ENCODE measurements at places on chromosomes 4 and X. TPM values are rescaled to one million over a fixed set of nuclear protein-coding genes. Genes with fewer than 3 reads are reported as not detected.

- no peak for DNase-seq
These were observed 102.2 kb downstream of the SLC2A9 start for GRCh38 chr4:9919047-9919446.

DNA sequence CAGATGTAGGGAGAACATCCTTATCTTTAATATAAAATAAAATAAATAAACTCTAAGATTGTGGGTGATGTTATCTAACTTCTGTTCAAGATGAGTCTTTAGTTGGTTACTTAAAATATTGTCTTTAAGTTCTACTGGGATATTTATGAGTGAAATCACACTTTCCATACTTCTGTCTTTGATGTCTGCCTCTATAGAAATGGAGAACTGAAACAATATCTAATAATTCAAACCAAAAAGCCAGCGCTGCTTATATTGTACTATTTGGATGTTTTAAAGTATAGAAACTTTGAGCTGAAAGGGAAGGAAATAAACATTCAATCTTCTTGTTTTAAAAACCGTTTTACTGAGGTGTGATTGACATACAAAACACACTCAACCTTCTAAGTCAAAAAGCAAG is 44.8 kb upstream of the RPS6KA3 start:
- no peak for DNase-seq

GABRE gene
- 1.4 TPM for total RNA-seq

DNA sequence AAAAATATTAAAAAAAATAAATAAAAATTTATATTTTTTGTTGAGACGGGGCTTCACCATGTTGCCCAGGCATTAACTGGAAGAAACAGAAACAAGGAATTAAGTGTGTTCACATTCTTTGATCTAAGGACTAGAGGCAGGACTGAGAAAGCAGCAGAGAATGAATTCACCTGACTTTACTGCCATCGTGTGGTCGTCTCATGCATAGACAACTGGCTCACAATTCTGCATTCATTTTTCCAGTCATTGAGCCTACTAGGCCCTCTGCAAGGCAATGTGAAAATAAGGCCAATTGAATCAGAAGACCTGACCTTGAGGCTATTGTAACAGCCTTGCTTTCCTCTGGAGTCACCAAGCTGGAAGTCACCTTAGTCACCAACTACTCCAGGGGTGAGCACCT is 37.4 kb downstream of the LHFPL1 start:
- DNase-seq = no peak

- no peak for DNase-seq
These were observed 9.3 kb upstream of the SAT1 start for GRCh38 chrX:23773601-23774175.

DNA sequence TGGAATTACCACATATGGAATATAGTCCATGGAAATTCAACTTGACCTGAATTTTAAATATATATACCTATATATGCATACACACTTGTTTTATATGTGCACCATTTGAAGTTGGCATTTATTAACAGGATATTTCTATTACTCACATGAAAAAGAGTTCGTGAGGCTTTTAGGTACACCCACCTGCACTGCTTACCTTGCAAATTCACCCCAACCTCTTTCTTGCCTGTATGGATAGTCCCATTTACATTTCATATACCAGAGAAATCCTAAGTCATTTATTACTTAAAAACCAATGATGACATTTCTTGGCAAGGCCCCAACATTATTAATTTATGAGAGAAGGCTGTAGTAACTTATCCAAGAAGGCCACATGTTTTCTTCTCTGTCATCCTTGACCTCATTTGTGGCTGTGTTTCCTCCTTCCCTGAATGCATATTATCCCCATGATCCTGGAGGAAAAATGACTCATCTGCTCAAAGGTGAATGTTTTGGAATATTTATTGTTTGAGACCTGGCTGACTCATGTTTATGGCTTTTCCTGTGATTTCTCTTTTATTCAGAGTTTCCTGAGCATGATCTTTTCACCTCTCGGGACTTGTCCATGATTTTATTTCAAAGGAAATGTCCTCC is 62.2 kb upstream of the FAM241A start:
- DNase-seq = no peak

PCDH19 gene
- total RNA-seq = 1.7 TPM

GRCh38 chr4:122930862-122931261 is 8.5 kb upstream of the NUDT6 start:
- no peak for DNase-seq

DNA sequence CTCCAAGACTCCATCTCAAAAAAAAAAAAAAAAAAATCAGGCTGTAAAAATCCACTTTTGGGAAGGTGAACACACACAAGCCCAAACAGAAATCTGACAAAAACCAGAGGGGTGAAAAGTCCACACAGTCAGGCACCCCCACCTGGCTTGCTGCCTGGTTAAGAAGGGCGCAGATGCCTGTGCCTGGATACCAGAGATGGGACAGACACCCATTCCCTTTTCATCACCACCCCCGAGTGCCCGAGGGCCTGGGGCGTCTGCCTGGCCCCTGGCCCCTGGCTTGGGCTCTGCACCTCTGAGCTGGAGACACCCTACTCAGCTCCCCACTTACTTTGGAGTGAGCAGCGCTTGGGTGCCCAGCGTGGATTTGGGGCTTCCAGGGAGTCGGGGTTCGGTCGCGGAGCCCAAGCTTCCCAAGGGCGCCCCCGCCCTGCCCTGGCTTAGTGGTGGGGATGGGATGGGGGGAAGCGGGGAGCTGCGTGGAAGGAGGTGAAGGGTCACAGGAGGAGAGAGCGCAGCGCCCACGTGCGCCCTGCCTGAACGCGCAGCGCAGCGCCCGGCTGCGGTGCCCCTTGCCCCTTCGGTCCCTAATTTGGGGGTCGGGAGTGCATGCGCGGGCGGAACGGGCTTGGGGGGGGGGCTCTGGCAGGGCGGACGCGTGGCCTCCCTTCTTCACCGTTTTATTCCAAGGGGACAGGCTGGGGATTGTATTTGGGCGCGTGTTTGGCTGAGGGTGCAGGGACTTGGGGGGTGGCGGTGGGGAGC is 11.3 kb downstream of the SHOX start:
- DNase-seq = peak; percentile 81

DNA sequence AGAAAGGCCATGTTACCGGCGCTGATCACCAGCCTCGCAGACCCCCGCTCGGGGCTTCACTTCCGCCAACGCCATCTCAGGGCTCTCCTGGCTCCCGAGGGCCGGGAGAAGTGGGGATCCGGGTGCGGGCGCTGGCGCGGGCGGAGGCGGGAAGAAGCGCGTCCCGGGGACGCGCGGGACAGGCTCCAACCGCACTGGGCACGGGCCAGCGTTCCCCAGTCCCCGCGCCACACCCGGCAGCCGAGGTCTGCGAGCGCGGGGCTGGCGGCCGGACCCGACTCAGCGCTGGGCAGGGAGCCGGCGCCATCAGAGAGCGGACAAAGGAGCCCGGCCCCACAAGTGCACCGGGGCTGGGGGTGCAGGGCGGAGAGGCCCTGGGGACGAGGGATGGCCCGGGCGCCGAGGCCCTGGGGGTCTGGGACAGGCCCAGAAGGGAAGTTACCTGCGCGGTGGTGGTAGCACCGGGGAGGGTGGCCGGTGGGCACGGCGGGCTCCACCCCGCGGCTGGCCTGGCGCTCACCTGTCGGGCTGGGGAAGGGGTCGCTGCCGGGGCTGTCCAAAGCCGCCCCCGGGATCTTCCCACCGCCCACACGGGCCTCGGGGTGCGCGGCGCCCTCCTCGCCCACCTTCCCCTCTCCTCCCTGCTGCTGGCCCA is 449 bp downstream of the CTPS2 start:
- no peak for DNase-seq

- DNase-seq = no peak
These were observed 216.8 kb downstream of the GRID2 start for GRCh38 chr4:92520563-92520962.

DNA sequence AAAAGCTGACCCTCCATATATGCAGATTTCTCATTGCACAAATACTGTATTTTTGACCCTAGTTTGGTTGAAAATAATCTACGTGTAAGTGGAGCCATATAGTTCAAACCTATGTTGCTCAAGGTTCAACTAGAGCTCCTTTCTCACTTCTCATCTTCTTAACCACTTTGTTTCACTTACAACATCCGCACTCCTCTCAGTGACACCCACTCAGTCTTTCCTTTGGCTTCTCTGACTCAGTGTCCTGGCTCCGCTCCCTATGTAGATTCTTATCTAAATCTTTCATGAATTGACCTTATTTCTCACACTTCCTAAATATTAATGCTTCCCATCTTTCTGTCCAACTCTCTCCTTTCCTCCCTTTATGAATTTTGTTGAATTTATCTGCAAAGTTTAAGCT is 32.9 kb upstream of the DKK2 start:
- no peak for DNase-seq

SCD5 gene
- 23.9 TPM for total RNA-seq

DNA sequence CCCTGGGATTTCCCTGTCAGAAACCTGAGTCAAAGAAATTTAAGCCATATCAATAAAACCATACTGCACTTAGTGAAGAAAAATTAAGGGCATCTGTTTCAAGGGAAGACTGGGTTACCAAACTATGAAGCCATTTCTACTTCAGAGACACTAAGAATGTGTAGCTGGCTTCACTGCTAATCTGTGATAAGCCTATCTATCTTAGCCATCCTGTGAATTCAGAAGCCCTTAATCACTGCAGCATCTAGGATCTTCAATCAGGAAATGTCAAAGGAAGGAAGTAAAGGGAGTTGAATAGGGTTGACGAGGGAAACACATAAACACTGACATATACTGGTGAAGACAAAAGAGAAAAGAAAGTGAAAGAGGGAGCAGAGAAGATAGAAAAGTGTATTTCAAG is 777.6 kb upstream of the DIAPH2 start:
- DNase-seq = no peak

DNA sequence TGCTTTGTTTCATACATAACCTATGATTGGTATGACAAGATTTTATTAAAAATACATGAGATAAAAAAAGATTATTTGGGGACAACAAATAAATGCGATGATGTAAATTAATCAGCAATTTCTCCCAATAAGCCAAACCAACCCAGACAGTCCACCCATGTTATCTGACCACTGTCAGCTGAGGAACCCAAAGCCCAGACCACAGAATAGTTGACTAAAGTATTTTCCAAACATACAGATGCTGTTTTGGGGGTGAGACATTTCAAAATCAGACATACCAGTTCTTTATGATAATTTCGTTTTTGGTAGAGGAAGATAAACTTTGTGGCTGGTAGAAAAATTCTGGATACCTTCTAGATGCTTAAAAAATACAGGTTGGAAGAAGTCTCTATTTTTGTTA is 650.8 kb upstream of the FAM241A start:
- DNase-seq = no peak

CHRDL1 gene
- 0.63 TPM for total RNA-seq

ZNF827 gene
- 24.9 TPM for total RNA-seq

- DNase-seq = peak; percentile 75
These were observed 8.5 kb downstream of the NKX3-2 start for GRCh38 chr4:13535708-13536361.

RP2 gene
- total RNA-seq = 15.7 TPM

CASP3 gene
- 28.2 TPM for total RNA-seq

S100P gene
- total RNA-seq = not detected

VEGFD gene
- total RNA-seq = not detected

DNA sequence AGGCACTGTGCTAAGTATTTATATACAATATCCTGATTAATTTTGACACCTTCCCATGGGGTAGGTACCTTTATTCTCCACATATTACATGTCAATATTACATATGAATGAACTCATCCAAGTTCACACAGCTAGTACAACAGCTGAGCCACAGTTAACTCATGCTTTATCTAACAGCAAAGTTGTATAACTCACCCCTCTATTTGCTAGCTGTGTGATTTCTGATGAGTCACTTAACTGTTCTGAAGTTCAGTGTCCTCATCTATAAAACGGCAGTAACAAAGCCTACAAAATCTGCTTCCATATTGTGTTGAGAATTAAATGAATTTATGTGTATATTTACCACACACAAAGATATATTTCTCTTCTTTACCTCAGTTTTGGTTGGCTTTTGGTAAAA is 48.2 kb upstream of the KDR start:
- DNase-seq = no peak

DNA sequence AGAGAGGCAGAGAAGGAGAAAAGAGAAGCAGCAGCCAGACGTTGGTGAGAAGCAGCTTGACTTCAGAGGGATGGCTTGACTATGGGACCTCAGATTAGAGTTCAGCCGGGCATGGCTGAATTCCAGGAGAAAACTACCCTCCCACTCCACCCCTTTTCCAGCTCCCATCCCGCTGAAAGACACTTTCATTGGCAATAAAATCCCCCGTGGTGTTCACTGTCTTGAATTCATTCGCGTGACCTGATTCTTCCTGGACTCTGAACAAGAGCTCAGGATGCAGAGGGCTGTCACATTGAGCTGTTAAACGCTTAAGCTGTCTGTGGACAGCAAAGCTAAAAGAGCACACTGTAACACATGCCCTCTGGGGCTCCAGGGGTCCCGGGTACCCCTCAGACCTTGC is 1575.3 kb upstream of the AGA start:
- no peak for DNase-seq

GRIA2 gene
- 31.3 TPM for total RNA-seq

DMRTC1 gene
- not detected for total RNA-seq

BEX5 gene
- not detected for total RNA-seq

DNA sequence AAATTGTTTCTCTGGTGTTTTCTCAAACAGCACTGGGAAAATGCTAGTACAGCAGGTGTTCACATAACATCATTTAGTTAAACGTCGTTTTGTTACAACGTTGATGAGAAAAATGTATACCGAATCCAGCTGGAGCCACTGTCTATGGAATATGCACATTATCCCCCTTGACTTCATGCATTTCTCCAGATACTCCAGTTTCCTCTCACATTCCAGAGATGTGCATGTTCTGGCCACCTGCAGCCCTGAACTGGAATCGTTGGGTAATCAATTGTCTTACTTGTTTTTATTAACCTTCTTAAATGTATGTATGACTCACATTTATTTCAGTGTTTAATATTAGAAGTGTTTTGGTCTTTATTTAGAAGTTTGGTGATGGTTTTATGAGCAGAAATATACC is 18.4 kb upstream of the ODAM start:
- no peak for DNase-seq

DNA sequence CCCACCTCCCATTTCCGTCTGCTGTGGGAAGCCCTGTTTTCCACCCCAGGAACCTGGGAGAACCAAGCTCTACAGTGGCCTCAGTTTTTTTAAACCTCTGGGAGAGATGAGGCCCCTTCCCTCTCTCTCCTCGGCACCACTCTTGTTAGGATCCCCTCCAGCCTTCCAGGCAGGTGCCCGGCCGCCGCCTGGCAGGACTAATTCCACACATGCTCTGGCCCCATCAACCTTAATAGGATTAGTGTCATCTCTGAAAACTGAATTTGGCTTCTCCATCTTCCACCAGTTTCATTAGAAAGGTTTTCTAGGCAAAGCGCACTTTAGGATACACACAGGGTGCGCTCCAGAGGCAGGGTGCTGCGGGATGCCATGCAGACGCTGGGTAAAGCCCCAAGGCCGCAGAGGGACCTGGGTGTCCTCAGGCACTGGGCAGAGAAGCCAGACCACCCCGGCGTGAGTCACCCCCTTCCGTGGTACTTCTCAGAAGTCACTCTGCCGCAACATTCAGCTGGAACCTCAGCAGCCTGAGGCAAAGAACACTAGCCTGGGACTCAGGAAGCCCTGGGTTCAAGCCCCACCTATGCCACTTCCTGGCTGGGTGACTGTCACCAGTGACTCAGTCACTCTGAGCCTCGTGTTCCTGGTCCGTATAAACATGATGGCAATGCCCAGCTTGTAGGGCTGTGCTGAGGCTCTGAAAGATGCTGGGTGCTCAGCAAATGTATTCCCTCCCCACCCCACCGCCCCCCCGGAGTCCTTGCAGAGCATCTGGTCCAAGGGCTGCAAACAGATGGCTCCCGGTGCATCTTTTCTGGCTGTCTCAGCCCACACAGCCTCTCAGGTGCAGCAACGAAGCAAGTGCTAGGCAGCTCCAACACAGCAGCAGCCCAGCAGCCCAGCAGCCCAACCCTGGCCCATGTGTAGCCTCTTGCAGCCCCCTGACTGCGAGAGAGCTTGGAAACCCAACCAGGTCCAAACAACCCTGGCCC is 29.1 kb downstream of the PPP2R2C start:
- no peak for DNase-seq

TIMM17B gene
- 45.6 TPM for total RNA-seq

Measured in osteocyte (in vitro differentiated cells).